ENCODE measurements at places on chromosomes 16 and 17.

DNA sequence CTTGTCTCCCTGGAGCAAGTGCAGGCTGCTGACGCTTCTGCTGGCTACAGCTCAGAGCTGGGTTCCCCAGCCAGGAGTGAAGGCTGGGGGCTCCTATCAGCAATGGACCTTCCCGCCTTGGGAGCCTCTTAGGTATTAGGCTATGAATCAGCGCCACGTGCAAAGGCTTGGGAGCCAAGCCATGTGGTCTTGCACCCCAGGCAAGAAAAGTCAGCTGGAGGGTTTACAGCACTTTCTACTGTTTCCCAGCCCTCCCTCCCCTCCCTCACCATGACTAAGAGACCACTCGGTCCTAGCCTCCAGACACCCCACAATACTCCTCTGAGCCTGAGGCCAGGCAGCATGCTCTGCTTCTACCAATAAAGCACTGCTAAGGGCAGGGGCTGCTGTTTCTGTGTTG, 12.3 kb downstream of the EPX start:
- DNase-seq = no peak

DNA sequence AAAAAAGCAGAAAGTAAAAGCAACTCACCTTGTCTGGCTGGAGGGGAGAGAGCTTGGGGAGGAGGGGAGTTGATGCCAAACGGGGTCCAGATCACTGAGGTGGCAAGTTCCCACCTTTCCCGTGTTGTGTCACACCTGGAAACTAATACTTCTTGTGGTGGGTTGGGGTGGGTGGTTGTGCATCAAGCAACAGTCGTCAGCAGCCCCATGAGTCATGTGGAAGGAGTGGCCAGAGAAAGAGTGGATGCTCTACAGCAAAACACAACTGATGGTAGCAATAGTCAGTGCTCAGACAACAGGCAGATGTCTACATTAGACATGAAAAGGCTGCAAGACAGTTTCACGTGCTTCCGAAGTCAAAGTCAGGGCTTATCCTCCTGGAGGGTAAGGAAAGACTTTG, 35.4 kb downstream of the ARSG start:
- no peak for DNase-seq

GRCh38 chr17:7897773-7898172, 9.2 kb downstream of the CHD3 start:
- DNase-seq = no peak

DNA sequence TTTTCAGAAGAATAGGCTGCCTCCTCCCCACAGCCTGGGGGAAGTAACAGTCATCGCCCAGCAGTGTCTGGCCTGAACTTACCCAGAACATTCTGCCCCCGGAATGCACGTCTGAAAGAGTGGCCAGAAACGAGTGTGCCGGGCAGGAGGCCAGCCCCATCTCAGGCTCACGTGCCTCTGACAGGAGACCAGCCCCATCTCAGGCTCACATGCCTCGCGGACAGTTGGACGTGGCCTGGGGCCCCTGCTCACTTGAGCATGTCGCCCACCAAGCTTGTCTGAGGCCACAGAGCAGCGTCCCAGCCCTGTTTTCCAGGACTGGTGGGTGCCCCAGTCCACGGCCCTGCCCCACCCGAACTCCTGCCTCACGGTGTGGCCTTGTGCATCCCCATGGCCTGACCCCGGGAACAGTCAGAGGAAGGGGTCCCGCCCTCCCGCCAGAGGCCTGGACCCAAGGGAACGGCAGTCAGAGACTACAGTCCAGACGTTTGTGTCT, 16.3 kb upstream of the CDH15 start:
- no peak for DNase-seq

DNA sequence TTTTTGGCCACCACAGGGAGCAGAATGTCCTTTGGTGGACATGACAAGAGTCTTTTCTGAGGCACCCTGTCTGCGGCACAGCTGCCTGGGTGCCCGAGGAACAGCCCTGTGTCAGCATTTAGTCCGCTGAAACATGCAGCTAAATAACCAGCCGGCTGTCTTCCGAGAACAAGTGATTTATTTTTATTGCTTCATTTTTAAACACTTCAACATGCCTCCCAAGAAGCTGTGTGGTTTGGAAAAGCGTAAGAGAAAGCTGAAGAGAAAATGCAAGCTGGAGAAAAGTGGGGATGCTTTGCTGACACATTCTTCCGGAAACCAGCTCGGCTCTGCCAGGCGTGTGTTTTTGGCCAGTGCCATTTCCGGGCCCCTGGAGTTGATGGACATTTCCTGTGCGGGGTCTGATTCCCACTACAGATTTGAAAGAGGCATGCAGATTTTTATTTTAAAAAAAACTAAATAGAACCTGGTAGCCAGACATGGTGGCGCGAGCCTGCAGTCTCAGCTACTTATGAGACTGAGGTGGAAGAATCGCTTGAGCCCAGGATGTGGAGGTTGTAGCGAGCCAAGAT, 94.7 kb downstream of the SEC14L1 start:
- DNase-seq = no peak

GRCh38 chr16:88406096-88407041, 23.6 kb downstream of the ZNF469 start:
- no peak for DNase-seq

GRCh38 chr16:64925166-64925565, 196.7 kb downstream of the CDH11 start:
- no peak for DNase-seq

GRCh38 chr17:2613089-2613808, 19.8 kb downstream of the PAFAH1B1 start:
- no peak for DNase-seq

DNA sequence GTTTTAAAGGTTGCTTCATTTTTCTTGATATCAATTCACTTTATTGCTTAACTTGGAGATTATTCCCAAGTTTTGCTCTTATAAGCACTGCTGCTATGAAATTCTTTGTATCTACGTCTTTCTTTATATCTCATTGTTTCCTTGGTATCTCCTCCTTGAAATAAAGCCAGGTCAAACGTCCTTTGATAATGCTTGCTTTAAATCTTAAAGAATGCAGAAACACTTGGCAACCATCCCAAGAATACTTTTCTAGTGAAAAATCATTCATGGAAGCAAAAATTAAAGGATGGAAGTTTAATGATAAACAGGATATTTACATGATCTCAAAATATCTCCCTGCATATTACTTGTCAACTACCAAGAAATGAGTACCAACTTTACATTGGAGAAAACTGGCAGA, 175.2 kb downstream of the CPPED1 start:
- DNase-seq = no peak

DNA sequence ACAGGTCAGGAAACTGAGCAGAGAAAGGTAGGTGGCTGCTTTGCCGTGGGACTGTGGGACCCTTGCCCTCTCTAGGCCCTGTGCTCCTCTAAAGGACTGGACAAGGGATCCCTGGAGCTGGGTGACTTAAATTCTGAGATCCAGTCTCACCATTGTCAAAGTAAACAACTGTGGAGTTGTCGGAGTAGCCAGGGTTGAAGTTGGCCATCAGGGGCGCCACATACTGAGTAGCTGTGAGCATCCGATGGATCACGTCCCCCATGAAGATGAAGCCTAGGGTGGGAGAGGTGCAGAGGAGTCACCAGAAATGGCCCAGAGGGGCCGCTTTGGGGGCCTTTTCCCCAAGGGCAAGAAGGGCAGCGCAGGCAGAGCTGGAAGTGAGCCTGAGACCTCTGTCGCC, 43.5 kb downstream of the PLXDC1 start:
- no peak for DNase-seq

DNA sequence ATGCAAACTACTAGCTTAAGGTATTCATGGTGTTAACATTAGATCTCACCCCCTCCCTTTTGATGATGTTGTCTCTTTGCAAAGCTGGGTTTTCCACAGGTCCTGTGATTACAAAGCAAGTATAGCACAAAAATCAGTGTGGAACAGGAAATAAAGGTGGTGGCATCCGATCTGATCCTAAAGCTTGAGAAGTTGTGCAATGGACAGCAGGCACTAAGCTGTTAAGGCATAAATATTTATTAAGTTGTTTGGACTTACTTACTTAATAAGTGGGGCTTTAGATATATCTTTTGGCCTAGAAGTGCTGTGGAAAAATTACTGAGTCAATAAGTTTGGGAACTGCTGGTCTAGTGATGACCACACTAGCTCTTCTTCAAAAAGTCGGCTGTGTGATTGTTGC, 5.0 kb downstream of the GLP2R start:
- DNase-seq = no peak

- no peak for DNase-seq
Observed at GRCh38 chr16:19291475-19291874, 5.9 kb downstream of the CLEC19A start.

DNA sequence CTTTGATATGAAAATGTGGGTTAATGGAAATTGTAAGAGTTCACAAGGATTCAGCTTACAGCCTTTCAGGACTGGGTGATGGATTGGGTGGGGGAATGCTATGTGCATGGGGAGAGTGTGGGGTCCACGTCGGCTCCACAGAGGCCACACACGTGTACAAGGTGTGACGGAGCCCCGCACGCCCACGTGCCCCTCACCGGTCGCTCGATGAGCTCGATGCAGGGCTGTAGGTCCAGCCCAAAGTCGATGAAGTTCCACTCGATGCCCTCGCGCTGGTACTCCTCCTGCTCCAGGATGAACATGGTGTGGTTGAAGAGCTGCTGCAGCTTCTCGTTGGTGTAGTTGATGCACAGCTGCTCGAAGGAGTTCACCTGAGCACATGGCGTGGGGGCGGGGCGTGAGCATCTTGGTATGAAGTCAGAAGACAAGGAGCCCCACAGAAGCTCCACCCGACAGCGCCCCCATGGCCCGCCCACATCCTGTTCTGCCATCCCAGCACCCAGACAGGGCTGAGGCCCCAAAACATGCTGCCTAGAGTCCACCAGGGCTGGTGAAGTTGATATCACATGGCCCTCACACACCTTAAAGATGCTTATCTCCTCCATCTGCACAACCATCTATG, 99.1 kb downstream of the MYH11 start:
- DNase-seq = no peak

GRCh38 chr17:46917516-46917915, 5.4 kb upstream of the GOSR2 start:
- DNase-seq = no peak

- DNase-seq = no peak
Observed at GRCh38 chr17:19933628-19934027, 44.0 kb downstream of the AKAP10 start.

- DNase-seq = no peak
Observed at GRCh38 chr16:79714440-79714839, 113.9 kb upstream of the MAF start.

GRCh38 chr17:43175213-43176118, 4.5 kb downstream of the NBR1 start:
- no peak for DNase-seq

DNA sequence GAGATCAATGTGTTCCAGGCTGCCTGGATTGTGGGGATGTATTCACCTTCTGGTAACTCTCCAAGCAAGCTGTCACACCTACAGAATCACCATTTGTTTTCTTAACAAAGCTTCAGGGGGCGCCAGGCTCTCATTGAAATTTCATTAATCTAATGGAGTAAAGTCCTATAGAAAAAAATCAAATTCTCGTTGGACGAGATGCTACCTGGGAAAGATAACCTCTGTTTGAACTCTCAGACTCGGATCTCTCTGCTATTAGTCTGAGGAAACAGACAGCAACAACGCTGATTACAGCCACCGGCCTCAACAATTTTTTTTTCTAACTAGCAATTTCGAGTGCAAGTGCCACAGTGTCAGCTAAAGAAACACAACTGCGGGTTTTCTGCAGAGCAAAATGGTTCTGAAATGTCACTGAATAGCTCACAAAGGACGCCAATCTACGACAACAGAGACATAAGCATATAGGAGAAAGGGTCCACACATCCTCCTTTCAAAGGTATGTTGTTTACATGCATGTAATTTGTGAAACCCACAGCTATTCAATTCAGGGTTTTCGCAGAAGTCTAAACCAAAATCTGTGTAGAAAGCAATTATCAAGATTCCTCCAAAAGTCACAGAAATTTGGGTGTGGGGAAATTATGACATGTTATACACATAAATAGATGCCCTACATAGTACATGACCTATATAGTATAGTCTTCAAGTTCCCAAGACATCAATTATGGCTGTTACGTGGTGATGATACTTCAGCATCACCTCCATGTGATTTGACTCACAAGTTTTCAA, 135.8 kb downstream of the SKAP1 start:
- no peak for DNase-seq

GRCh38 chr16:84291226-84291625, 3.5 kb upstream of the WFDC1 start:
- DNase-seq = no peak

GRCh38 chr16:3089717-3090592, 9.1 kb downstream of the ZSCAN10 start:
- no peak for DNase-seq

GRCh38 chr16:66925322-66925840, at the start of gene RRAD:
RRAD (minus strand) TSS chr16:66925535; CDS start chr16:66925179, 356 bp downstream.
- no peak for DNase-seq

- DNase-seq = no peak
Observed at GRCh38 chr16:27618606-27619327, 68.8 kb downstream of the KATNIP start.

GRCh38 chr16:78624366-78624765, 524.9 kb downstream of the WWOX start:
- DNase-seq = no peak

- no peak for DNase-seq
Observed at GRCh38 chr17:27906623-27907022, 13.5 kb upstream of the LYRM9 start.

GRCh38 chr17:73987845-73988509, 215.5 kb upstream of the RPL38 start:
- no peak for DNase-seq

GRCh38 chr17:40022961-40023541, 7.8 kb downstream of the CSF3 start:
- DNase-seq = no peak

GRCh38 chr17:78925662-78926555, 722 bp upstream of the TIMP2 start:
- no peak for DNase-seq

GRCh38 chr17:31373150-31374093, 18.1 kb upstream of the RAB11FIP4 start:
- DNase-seq = no peak

- no peak for DNase-seq
Observed at GRCh38 chr16:426906-427249, 1.4 kb downstream of the RAB11FIP3 start.

DNA sequence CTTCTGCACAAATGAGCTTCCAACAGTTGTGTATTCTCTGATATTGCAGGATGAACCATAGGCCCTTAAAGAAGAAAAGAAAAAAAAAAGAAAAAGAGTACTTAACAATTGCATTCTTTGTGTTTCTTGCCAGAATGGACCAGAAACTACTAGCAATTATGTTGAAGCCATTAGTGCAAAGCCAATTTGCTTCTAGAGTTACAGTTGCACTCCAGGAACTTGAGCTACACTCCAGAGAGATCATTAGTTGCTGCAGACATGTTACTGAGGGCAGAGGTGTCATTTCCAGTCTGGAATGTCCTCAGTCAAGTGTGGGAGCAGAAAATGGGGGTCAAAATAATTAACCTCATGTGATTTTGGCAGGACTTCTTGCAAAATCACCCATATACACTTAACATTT, 85.6 kb upstream of the CCL2 start:
- DNase-seq = no peak

GRCh38 chr16:56424791-56425438, 430 bp downstream of the AMFR start:
- DNase-seq = no peak

DNA sequence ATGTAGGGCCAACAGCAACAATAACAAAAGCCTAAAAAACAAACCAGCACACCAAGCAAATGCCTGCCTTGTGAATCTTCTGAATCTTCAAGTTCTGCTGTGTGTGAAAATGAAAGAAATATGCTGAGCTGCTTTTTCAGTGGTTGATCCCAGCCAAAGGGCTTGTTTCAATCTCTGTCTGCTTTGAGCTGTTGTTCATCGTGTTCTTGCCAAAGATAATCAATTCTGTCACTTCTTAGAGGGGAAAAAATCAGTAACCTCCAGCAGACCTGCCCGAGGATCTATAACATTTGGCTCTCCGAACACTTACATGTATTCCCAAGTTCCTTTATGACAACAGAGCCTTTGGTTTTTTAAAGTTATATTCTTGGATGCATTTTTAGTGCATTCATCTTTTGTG, 65.9 kb downstream of the VPS35L start:
- no peak for DNase-seq
